IMR-90 (cell line): ENCODE measurements at places on chromosomes 6 and 20. TPM values are rescaled to one million over a fixed set of nuclear protein-coding genes. Genes with fewer than 3 reads are reported as not detected.

- peak; percentile 94 for DNase-seq
These were observed 160.8 kb downstream of the PDE7B start for GRCh38 chr6:136012198-136012887.

- no peak for DNase-seq
These were observed 60.1 kb upstream of the TFAP2D start for GRCh38 chr6:50653253-50653652.

- DNase-seq: no peak
These were observed 21.2 kb downstream of the CCN2 start for GRCh38 chr6:131929976-131930375.

- DNase-seq: no peak
These were observed 23.6 kb downstream of the GTF2H5 start for GRCh38 chr6:158191761-158192160.

GRCh38 chr20:58995461-58996225 lies 11.4 kb downstream of the CTSZ start:
- DNase-seq: no peak

GRCh38 chr6:75308250-75308988 lies 23.8 kb upstream of the TMEM30A start:
- DNase-seq: no peak

DNA sequence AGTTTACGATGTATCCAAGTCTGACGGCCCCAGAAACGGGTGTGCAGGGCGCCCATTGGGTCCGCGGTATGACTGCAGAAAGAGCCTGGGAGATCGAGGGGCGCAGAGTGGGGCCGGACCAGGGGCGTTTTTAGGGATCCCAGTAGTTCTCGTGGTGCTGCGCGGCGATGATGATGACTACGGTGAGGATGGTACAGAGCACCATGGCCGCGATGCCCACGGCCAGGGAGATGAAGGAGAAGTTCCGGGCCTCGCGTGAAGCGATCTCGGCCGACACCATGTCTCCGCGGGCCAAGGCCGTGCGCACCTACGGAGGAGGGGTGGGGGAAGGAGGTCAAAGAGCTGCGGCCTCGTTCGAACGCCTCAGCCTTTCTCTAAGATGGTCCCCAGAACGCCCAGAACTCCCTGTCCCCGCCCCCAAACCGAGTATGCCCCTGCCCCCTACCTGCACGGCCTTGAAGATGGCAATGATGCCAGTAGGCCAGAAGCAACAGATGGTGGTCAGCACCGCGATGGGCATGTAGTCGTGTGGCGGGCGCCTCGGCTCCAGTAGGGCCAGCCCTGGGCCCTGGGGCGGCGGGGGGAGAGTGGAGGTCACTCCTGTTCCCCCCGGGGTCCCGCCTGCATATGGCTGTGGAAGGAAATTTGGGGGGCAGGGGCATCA lies 2.5 kb downstream of the PRRT1 start:
- DNase-seq: no peak

GRCh38 chr6:68159433-68159832 lies 475.6 kb upstream of the ADGRB3 start:
- no peak for DNase-seq

GRCh38 chr6:36436466-36436865 lies 6.2 kb downstream of the PXT1 start:
- peak; percentile 83 for DNase-seq

DNA sequence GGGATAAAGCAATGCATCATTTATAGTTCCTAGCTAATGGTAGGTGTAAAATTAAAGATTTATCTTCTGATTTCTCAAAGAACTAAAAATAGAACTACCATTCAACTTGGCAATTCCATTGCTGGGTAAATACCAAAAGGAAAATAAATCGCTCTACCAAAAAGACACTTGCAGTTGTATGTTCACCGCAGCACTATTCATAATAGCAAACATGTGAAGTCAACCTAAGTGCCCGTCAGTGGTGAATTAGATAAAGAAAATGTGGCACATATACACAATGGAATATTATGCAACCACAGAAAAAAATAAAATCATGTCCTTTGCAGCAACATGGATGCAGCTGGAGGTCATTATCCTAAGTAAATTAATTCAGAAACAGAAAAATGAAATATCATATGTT lies 279.8 kb upstream of the PRND start:
- DNase-seq: no peak

DNA sequence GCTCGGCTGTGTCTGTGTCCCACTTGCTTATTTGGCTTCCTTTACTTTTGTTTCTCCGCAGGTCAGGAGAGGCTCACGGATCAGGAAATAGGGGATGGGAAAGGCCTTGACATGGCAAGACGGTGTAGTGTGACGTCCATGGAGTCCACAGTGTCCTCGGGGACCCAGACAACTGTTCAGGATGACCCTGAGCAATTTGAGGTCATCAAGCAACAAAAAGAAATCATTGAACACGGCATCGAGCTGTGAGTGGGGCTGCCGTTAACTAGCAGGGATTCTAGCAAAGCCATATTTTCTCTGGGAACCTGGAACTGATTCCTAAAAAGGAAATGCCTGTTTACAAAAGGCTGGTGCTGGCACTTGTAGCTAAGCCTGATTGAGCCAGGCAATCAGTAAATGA lies 54.4 kb downstream of the ARFGEF2 start:
- DNase-seq: no peak

DNA sequence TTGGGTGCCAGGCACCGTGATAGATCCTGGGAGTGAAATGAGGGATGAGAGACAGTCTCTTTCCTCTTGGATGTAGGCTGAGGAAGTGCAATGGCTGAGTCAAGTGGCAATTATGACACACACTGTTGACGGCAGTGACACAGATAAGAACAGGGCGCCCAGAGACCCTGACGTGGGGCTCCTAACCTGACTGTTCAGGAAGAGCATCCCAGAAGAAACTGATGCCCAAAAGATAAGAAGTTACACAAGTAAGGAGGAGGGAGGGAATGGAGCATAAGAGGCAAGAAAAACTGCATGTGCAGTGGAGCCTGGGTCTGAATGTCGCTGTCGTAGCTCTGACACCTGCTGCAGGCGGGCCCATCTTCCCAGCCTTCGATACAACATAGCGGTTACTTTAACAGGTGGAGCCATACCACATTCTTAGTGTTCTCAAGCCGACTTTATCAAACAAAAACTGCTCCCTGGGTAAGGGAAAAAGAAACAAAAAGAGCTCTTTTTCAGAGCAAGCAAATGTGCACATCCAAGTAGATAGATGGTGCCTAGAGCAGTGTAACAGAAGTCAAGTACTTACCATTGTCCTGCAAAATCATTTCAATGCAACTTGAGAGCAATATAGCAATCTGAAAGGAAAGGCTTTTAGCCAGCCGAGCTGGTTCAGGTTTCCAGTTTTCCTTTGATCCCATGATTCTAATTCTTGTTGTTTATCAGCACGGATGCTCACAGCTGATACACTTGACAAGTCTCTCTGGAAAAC lies 463.9 kb upstream of the JARID2 start:
- no peak for DNase-seq

DNA sequence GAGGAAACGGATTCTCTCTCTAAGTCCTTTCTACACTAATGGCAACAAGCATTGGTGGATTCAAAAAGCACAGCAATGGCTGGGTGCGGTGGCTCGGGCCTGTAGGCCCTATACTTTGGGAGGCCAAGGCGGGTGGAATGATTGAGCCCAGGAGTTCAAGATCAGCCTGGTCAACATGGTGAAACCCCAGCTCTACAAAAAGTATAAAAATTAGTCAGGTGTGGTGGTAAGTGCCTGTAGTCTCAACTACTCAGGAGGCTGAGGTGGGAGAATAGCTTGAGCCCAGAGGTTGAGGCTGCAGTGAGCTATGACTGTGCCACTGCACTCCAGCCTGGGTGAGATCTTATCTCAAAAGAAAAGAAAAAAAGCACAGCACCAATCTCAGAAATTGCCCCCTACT lies 19.3 kb downstream of the PAQR8 start:
- DNase-seq: no peak

GRCh38 chr20:35738410-35739179 lies 3.5 kb downstream of the RBM39 start:
- no peak for DNase-seq

The CCDC28A gene
- 6.8 and 8.9 TPM in 2 replicates for total RNA-seq

The SYNGAP1 gene
- total RNA-seq: 1.4 TPM in 2 replicates

The MCHR2 gene
- not detected in 2 replicates for total RNA-seq

The ABHD16A gene
- 30.3 and 35.1 TPM in 2 replicates for total RNA-seq

The SAMD3 gene
- total RNA-seq: 3.0 and 3.1 TPM in 2 replicates

The ERVFRD-1 gene
- not detected in 2 replicates for total RNA-seq
